Nephron progenitor cell (in vitro differentiated cells): ENCODE measurements at places on chromosomes 5 and 9.

- no peak for DNase-seq
These were observed 111.0 kb upstream of the APC start for GRCh38 chr5:112626715-112627114.

GRCh38 chr5:79694652-79695051, 5.0 kb downstream of the CMYA5 start:
- DNase-seq: no peak

DNA sequence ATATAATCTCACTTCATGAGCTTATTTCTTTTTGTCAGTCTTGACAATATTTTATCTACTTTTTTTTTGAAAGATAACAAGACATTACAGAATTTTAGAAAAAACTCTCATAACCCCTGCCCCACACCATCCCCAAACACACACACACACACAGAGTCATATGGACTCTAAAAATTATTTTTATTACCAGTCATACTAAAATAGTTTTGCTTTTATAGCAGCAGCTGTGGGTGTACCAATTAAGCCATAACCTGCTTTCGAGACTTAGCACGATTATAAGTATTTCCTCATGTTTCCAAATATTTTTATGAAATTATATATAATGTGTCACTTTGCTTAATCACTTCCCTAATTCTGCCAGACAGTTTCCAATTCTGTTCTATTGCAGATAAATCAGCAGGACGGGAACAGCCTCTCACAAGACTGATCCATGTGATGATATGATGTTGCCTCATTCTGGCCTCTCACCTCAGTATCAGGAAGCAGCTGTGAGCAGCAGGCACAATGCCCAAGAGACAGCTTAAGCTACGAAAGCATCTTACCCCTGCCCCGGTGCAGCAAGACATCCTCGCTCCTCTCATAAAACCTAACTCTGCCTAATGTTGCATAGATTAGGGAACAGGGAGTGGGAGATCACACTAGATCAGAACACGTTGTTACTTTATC, 7.0 kb downstream of the PDCL start:
- no peak for DNase-seq

- DNase-seq: no peak
These were observed 95.6 kb downstream of the DENND1A start for GRCh38 chr9:123834218-123834888.

- no peak for DNase-seq
These were observed 17.1 kb downstream of the KCTD16 start for GRCh38 chr5:144187699-144188294.

GRCh38 chr9:136409557-136410455, 608 bp downstream of the ENTR1 start:
- DNase-seq: peak; percentile 36

DNA sequence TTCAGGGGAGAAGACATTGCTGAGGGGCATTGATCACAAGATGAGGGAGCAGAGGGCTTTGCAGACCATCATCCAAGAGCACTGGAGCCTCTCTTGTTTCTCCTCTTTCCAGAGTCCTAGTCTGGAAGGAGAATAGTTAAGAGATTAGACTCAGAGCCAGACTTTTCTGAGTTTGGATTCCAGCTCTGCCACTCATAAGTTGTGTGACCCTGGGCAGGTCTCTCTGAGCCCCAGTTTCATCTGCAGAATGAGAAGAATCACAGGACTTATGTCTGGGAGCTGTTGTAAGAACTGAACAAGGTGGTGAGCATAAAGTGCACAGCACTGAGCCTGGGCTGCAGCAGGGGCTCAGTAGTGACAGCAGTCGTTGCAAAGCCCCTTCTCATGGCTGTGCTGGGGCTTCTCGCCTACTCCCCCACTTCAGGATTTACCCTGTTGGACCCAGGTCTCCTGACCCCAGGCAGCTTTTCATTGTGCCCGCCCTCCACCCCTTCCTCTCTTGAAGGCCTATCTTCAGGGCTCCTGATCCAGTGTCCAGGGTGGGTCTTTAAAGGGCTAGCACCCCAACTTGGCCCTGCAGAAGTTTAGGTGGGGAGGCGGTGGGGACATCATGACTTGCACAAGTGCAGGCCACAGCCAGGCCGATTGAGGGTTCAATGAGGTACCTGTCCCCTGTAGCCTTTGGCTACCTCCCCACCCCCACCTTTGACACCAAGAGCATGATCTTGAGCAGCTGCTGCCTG, 1.5 kb downstream of the SYNPO start:
- no peak for DNase-seq

DNA sequence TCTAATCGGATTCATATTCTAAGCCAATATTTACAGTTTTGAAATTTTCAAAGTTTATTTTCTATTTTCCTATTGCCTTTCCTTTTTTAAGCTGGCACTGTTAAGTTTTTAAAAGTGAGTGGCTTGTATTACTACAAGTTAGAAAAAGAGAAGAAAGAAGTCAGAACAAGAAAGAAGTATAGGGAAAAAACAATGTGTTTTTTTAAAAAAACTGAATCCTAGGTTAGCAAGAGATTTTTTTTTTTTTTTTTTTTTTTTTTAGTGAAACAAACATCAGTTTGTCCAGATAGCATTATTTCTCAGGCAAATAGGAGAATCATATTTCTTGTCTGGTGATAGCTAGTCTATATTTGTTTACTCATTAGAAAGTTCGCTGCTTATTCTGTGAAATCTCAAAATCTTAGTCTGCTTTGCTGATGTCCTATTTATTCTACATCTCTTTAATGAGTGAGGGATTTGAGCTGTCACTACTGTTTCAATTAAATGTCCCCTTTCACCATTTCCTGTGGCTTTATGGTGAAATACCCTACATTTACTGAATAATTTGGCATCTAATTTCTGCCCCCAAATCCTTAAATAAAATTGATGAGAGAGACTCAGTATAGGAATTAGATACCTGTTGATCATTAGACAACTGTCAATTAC, 19.1 kb upstream of the LMNB1 start:
- DNase-seq: no peak

- no peak for DNase-seq
These were observed 2.0 kb upstream of the EBF1 start for GRCh38 chr5:159101685-159102084.

DNA sequence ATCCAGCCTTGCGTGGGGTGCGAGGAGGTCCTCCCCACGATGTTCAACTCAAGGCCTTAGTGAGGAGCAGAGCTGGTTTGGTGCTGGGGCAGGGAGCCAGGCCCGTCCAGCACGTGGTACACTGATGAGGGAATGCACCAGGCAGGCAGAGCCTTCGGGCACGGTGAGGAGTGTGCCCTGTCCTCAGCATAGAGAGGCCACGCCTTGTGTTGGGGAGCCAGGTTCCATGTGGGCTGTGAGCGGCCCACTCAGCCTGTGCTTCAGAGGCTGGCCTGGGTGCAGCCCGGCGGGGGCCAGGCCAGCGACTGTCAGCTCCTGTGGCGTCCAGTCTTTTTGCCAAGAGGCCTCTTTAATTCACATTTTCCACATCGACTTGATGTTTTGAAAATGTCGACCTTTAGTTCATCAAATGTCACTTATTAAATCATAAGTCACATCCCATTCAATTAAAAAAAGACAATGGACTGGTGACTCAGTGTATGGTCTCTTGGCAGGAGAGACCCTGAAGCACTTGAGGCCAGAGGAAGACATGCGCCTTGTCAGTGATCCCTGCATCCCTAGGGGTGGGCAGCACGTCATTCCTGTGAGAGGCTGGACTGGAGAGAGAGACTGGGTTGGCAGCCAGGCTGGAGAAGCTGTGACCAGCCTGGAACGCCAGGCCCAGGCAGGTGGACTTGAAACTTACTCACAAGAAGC, 21.7 kb downstream of the ERGIC1 start:
- DNase-seq: no peak

DNA sequence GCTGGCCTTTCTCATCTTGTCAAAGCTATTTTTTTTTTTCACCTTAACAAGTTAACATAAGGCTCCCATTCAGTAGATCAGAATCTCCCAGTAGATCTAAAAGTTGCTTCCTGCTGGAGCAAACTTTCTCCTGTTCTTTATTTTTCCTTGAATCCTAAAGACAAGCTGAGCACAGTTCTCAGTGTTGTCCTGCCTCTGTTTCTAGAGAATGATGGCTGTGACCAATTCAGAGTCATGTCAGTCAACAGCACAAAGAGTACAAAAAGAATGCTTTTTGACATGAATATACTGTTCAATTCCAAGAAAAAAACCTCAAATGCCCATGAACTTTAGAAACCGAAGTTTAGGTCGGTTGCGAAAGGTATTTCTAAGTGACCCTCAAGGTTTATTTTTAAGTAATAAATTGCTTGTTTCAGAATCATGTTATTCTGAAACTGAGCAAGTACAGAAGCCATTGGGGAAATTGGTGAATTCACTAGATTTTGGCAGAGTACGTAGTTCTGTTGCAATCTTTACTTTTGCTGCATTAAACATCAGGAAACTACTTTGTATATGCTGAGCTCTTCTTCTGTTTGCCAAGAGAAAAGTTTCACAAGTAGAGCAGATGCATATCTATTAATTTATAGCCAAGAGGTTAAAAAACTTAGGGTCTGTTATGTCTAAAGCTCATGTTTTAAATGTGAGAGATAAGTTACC, 161.7 kb upstream of the RPS23 start:
- no peak for DNase-seq

DNA sequence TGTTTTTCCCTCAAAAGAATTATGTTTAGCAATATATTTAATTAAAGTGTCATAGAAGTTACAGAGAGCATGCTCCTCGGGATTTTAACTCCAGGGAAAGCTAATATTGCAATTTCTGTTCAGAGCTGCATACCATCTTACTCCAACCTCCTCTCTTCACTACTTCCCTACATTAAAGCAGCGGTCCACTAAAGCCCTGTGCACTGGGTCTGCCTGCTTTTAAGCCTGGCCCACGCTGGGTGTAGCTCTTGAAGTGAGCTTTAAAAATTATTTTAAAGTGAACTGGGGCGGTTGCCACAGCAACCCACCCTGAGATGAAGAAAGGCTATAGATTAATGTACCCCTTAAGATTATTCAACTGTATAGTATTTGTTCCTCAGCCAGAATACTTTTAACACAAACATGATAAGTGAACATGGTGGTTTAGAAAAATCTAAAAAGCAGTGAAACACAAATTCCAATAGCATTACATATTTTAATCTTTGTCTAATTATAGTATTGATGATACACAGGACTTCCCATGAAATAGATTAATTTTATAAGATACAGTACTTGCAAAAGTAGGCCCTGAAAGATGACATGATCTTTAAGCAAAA, 3.9 kb upstream of the MEF2C start:
- no peak for DNase-seq

GRCh38 chr5:131218392-131218791, 45.5 kb upstream of the CDC42SE2 start:
- DNase-seq: no peak

DNA sequence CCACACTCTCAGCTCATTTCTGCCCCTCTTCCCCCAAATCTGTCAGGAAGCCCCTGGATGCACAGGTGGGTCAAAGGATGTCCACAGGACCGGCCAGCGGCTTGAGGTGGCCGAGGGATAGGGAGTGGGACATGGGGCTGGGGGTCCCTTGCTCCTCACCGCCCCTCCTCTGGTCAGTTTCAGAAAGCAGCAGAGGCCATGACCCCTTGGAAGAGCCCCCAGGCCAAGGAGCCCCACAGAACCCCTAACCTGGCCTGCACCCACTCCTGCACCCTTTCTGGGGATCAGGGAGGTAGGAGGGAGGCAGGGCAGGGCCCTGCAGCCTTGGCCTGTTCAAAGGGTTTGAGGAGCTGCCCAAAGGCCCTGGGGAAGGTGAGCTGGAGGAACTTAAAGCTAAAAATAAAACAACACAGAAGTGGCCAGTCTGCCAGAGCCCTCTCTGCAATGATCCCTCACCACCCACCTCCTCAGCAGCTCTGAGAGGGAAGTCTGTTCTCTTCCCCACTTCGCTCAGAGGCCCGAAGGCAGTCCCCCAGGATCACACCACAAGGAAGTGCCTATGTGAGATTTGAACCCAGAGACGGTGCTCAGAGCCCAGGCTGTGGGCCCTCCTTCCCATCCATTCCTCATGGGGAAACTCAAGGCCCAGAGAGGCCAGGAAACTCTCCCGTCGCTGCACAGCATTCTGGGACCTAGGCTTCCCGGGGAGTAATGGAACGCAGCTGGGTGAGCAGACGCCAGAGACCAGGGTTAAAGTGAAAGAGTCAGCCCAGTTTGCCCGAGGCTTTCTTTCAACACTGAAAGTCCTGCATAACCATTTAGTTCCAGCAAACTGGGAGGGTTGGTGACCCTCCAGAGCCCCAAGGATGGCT, 910 bp downstream of the ENG start:
- DNase-seq: no peak

GRCh38 chr9:76423216-76424177, 29.3 kb upstream of the RFK start:
- DNase-seq: no peak

GRCh38 chr5:154626876-154627557, 128.2 kb upstream of the LARP1 start:
- no peak for DNase-seq

DNA sequence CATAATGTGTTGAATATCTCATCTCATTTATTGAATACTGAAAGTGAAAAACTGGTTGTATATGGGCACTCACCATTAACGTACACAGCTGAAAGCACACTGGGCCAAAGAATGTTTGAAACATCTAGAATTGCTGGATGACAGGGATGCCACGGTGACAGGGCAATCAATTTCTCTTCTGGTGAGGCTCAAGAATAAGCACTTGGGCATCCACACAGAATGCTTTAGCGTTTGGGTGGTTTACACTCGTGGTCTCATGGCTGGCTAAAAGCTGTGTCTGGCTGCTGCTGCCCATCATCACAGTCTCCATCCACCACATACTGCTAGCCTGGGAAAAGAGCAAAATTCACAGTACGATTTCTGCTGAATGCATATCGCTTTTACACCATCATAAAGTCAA, 30.7 kb upstream of the IL31RA start:
- DNase-seq: no peak

DNA sequence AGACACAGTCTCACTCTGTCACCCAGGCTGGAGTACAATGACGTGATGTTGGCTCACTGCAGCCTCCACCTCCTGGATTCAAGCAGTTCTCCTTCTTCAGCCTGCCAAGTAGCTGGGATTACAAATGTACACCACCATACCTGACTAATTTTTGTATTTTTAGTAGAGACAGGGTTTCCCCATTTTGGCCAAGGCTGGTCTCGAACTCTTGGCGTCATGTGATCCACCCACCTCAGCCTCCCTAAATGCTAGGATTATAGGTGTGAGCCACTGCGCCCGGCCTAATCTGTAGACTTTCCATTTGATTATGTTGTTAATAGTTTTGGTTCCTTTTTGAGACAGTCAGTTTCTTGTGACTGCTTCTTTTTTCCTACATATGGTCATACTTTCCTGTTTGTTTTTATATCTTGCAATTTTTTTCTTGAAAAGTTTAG, 31.0 kb downstream of the MTREX start:
- no peak for DNase-seq

DNA sequence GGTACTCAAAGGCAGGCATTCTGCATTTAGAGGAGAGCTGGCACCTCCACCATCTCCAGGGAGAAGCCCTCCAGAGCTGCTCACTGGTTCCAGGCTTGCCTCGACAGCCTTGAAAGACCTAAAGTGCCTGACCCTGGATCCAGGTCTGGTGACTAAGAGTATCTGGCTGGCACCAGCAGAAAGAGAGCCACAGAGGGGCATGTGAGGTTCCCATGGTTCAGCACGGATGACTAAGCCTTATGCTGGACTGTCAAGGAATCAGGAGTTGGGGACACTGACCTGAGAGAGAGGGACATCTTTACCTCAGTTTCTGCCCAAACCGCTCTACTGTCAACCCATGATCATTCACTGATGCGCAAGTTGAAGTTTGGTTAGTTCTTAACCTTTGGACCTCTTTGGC, 3.0 kb downstream of the ACTL7A start:
- no peak for DNase-seq

- no peak for DNase-seq
These were observed 73.4 kb downstream of the NSG2 start for GRCh38 chr5:174118823-174119467.
